B cell (primary cell): ENCODE measurements at places on chromosomes 1 and 21. TPM values are rescaled to one million over a fixed set of nuclear protein-coding genes. Genes with fewer than 3 reads are reported as not detected.

GRCh38 chr1:110878993-110879392 is 6.0 kb downstream of the CD53 start:
- no peak for DNase-seq
- H3K36me3 ChIP-seq = peaks cover 91% of the 10 kb centered on the region
- no peaks in the 10 kb centered on the region for H3K27me3 ChIP-seq
- H3K4me3 ChIP-seq = peak overlapping the region; percentile 5

The DYNLT4 gene
- total RNA-seq = 0.39 TPM in 1 of 2 replicates, not detected in the other

The TFAP2E gene
- 3.2 and 4.5 TPM in 2 replicates for total RNA-seq

The AIRE gene
- total RNA-seq = 0.24 TPM in 1 of 2 replicates, not detected in the other

GRCh38 chr1:228088586-228089498 is 6.3 kb downstream of the ARF1 start:
- H3K36me3 ChIP-seq = no peaks in the 10 kb centered on the region
- H3K4me1 ChIP-seq = peaks cover 77% of the 10 kb centered on the region
- no peaks in the 10 kb centered on the region for H3K27me3 ChIP-seq
- H3K4me3 ChIP-seq = no peak overlapping the region
- H3K27ac ChIP-seq = peak overlapping the region; percentile 11
- DNase-seq = no peak

GRCh38 chr1:30515755-30516484 is 207.5 kb downstream of the MATN1 start:
- H3K27me3 ChIP-seq = no peaks in the 10 kb centered on the region
- DNase-seq = no peak
- no peaks in the 10 kb centered on the region for H3K4me1 ChIP-seq

The HSPG2 gene
- 4.3 and 4.5 TPM in 2 replicates for total RNA-seq

DNA sequence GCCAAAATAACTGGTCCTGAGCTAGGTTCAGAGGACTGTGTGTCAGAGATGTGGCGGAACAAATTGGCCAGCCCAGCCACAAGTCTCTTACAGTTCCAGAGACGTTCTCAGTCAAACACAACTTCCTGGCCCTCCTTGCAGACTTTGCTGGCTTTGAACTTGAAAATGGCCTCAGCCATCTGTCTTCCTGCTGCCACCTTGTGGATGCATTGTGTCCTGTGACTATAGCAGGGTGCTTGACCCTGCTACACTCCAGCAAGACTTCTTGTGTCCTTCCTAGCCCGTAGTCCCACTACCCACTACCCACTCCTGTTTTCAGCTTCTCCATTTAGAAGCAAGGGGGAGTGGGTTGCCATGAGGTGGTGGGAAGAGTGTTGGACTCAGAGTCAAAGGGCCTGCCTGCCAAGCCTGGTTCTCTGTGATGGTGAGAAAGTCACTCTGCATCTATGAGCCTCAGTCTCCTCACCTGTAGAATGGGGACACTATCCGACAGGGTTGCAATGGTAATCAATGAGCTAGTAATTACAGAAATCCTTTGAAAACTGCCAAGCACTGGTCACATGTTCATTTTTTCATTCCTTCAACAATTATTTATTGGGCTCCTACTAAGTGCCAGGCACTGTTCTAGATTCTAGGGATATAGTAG is 109.9 kb downstream of the IGSF21 start:
- no peaks in the 10 kb centered on the region for H3K4me1 ChIP-seq
- no peaks in the 10 kb centered on the region for H3K36me3 ChIP-seq
- no peak overlapping the region for H3K4me3 ChIP-seq
- H3K27me3 ChIP-seq = no peaks in the 10 kb centered on the region

DNA sequence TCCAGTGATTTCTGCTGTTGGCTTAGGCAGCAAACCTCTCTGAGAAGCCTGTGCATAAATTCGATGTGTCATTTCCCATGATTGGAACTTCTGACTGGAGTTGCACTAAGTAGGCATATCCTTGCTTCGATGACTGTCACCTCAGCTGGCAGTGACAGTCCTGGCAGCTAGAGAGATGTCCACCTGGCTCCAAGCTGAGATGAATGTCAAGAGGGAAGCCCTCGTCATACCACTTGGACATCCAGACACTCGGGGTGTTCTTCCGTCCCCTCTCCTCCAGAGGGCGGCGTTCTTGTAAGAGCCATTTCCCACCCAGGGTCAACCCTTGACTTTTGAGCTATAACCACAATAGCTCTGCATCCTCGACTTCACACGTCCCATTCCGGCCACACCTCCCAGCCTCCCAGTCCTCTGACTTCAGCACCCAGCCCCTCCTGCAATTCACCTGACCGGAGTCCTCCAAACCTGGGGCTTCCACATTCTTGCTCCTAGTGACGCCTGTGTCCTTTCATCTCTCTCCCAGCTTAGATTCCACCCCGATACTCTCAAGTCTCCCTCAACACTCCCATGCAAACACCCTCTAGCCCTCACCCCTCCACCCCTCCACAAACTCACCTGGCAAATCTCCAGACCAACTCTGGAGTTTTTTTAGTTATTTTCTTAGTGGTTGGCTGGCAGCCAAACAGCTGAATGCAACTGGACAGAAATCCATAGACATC is 17.3 kb downstream of the CA6 start:
- H3K4me3 ChIP-seq = no peak overlapping the region
- no peaks in the 10 kb centered on the region for H3K4me1 ChIP-seq
- peaks cover 3% of the 10 kb centered on the region for H3K27me3 ChIP-seq
- H3K27ac ChIP-seq = no peak overlapping the region

GRCh38 chr1:225834417-225835329 is 24.7 kb downstream of the EPHX1 start:
- H3K27ac ChIP-seq = no peak overlapping the region
- H3K4me3 ChIP-seq = no peak overlapping the region
- no peaks in the 10 kb centered on the region for H3K4me1 ChIP-seq
- H3K36me3 ChIP-seq = no peaks in the 10 kb centered on the region
- no peak for DNase-seq

- no peak for DNase-seq
- H3K27ac ChIP-seq = no peak overlapping the region
- no peak overlapping the region for H3K4me3 ChIP-seq
- H3K27me3 ChIP-seq = no peaks in the 10 kb centered on the region
- peaks cover 29% of the 10 kb centered on the region for H3K4me1 ChIP-seq
- peaks cover 2% of the 10 kb centered on the region for H3K36me3 ChIP-seq
Measured at GRCh38 chr1:167426716-167427115, 91.6 kb downstream of the CD247 start.

GRCh38 chr1:226584164-226584563 is 35.6 kb downstream of the STUM start:
- no peak for DNase-seq
- no peak overlapping the region for H3K4me3 ChIP-seq
- H3K4me1 ChIP-seq = no peaks in the 10 kb centered on the region
- H3K27me3 ChIP-seq = no peaks in the 10 kb centered on the region

GRCh38 chr21:25350056-25350455 is 257.2 kb downstream of the MRPL39 start:
- H3K27ac ChIP-seq = no peak overlapping the region
- H3K36me3 ChIP-seq = no peaks in the 10 kb centered on the region
- no peaks in the 10 kb centered on the region for H3K27me3 ChIP-seq
- no peaks in the 10 kb centered on the region for H3K4me1 ChIP-seq

The GABRD gene
- total RNA-seq = not detected in 2 replicates

DNA sequence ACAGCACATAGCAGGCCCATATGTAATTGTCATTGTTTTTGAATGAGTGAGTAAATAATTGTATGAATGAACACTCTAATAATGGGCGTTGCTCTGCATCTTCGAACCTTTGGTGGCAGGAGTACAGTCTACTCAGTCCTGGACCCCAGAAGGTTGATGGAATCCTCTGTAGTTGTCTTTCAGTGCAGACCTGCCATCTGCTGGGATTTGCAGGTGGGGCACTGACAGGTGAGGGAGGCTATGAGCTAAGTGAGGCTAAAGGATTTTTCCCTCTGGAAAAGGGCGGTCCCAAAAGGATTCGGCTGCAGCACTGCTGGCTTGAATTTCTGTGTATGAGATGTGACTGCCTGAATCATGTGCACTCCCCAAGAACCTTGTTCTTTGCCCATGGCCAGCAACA is 53.4 kb downstream of the PLXNA2 start:
- H3K36me3 ChIP-seq = no peaks in the 10 kb centered on the region
- H3K4me3 ChIP-seq = no peak overlapping the region
- no peak overlapping the region for H3K27ac ChIP-seq
- H3K4me1 ChIP-seq = peaks cover 14% of the 10 kb centered on the region
- H3K27me3 ChIP-seq = no peaks in the 10 kb centered on the region

The PODN gene
- not detected in 2 replicates for total RNA-seq
